ENCODE measurements at places on chromosomes 3 and 15.

DNA sequence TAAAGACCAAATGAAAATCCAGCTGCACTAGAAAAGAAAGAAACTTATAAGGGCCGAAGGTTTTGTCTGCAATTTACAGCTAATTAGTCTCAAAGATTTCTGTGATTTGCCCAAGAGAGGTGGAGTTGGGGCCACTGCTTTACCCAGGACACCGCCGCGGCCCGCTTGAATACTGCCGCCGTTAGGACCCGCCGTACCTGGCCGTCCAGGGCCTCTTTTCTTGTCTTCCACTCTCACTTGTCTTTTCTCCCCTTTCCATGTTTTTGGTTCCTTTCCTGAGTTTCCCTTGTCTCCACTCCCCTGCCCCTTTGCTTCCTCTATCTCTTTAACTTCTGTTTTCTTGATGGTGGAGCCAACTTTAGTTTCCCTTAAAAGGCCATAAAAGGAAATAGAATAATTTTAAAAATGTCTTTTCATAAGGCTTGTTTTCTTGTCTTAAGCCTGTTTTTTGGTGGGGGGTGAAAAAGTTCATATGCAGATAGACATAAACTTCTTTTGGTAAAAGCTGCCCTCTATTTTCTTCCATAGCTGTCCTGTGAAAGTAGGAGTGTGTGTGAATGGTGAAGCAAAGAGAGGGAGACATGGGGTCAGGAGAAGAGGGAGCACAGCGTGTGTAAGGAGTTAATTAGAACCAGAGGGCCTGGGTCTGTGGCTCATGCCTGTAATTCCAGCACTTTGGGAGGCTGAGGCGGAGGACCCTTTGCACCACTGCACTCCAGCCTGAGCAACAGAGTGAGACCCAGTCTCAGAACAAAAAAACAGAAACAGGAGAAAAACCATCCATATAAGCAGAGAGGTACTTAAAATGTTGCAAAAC is 16.0 kb upstream of the CCNL1 start:
- DNase-seq, result no peak

DNA sequence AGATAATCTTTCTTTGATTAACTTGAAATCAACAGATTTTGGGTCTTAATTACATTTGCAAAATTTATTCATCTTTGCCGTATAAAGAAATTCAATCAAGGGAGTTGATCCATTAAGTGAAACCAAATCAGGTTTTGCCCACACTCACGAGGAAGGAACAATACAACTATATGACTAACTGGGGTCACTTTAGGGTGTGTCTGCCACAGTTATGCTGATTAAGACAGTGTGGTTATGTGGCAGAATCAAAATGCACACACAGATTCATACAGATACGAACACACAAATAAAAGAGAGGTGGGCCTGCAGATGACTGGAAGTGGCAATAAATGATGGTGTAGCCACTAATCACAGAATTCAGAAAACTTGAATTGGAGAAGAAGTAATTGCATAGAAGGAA is 543.5 kb downstream of the GABRG3 start:
- DNase-seq, result no peak

DNA sequence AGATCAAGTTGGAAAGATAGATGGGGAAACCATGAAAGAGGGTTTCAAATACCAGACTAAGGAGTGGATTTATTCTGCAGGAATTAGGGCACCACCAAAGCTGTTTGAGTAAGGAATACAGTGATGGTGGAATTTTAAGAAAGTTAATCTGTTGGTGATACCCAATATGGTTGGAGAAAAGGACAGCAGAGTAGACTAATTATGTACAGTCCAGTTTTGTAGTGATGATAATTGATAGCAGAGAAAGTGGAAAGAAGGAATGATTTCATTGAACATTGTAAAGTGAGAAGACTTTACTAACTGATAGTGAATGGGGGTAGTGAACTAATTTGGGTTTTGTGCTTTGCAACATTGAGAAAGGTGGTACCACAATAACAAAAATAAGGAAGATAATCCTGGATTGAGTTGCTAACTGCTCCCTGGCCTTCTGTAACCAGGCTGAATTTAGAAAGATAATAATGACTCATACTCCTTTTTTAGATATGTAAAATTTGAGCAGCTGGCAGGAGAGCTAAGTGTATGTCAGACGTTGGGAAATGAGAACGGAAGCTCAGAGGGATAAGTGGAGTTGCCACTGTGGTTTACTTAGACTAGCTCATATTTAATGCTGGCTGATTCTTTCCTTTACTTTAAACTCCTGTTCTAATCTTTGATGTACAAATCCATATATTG is 16.9 kb downstream of the TCAIM start:
- DNase-seq, result no peak

GRCh38 chr15:66780172-66780972 is 78.3 kb downstream of the SMAD6 start:
- no peak for DNase-seq

DNA sequence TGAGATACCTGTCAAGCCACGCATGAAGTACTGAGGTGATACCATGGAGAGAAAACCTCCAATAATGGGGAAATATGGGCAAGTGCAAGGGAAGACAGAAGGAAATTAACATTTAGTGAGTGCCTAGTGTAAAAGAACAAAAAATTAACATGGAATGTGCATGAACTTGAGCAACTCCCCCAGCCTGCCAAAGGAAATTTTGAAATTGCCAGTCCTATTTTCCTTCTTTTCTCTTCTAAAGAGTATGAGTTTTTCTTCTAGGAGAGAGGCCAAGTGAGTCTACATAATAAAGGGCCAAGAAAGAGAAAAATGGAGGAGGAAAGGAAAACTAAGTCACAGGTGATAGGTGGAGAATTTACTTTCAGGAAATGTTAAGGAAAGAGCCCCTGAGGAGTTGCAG is 602.4 kb upstream of the MDFIC2 start:
- no peak for DNase-seq

DNA sequence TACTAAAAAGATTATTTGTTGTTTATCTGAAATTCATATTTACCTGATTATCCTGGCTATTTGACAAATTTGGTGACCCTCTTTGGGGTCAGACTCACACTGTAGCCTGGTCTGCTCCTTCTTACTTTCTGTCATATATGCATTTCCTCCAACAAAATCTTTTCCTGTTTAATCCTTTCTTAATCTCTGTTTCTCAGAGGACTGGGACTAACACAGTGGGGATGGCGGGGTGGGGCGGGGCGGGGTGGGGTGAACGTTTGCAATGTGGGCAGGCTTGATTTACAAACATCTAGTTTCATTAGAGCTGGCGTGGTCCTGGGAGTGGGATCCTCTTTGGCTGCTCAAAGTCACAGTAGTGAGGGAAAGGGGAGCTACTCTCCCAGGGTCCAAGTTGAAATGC is 35.3 kb upstream of the CDCP1 start:
- DNase-seq, result no peak

Measured in hematopoietic multipotent progenitor cell treated with erythropoietin and hydrocortisone succinate and interleukin-3 and kit ligand, for 15 days (in vitro differentiated cells).